Caki2 (cell line): ENCODE measurements at places on chromosomes 3 and 15.

DNA sequence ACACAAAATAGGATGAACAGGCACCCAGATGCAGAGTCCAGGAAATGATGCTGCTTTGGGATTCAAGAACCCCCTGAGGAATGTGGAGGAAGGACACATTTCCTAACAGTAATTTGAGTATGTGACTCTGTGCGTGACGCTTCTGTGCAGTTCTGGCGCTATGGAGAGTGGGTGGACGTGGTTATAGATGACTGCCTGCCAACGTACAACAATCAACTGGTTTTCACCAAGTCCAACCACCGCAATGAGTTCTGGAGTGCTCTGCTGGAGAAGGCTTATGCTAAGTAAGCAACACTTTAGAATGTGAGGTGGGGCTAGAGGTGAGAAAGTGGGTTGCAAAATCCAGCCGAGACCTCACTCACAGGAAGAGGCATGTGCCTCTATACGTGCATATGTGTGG is 28.3 kb downstream of the CAPN3 start:
- DNase-seq, result no peak

DNA sequence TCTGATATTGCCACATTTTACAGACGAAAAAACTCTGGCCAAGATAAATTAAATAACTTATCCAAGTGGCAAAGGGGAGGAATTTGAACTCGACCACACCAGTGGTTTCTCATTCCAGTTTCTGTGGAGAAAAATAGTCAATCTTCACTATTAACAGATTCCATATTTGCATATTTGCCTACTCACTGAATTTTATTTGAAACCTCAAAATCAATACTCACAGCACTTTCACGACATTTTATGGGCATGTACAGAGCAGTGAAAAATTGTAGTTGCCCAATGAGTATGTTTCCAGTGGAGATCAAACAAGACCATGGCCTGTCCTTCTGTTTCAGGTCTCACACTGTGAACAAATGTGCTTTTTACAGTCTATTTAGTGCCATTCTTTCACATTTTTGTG is 374.3 kb downstream of the MAGI1 start:
- no peak for DNase-seq

- DNase-seq, result no peak
Observed at GRCh38 chr15:49718846-49719245, 98.0 kb downstream of the DTWD1 start.

DNA sequence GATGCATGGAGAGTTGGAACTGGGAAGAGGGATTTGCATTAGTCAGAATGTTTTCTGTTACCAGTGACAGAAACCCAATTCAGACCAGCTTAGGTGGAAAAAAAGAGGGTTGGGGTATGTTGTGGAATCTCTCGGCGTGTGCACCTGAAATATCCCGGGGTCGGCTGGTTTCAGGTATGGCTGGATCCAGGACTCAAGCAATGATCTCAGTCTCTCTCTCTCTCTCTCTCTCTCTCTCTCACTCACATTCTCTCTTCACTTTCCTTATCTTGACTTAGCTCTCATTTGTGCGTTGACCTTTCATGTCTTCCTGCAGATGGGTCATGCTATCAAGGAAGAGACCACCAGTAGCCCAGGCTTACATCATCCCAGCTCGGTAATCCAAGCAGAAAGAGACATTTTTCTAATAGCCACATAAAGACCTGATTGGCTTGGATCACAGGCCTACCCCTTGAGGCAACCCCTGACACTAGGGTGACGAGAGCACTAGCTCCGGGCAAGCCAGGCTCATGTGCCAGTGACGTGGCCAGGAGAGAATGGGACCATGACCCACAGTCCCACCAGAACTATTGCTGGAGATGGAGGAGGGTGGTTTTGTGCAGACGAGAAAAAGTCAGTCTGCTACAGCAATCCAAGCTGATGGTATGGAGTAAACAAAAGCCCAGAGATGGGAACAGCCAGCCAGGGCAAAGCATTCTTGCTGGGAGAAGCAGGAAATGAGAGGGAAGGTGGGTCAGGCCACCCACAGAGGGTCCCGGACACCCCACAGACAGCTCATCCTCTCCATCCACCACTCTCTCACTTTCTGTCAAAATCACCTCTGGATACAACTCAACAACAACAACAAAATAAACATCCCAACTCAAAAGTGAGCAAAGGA is 91.7 kb downstream of the CHSY1 start:
- DNase-seq, result no peak

DNA sequence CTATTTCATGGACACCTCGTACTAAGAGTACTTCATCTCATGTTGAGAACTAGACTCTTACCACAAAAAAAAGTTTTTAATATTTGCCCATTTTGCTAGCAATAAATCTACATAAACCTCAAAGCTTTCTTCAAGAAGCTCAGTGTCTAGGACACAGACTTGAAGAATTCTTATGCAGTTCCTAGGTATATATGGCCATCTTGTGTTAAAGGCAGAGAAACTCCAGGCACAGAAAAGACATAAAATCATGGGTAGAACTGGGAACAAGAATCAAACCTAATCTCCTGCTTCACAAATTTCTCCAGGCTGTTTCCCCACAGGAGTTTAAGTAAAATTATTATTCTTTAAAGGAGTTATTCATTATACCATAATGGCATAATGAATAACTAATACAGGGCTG is 4.4 kb downstream of the MBD4 start:
- DNase-seq, result no peak

DNA sequence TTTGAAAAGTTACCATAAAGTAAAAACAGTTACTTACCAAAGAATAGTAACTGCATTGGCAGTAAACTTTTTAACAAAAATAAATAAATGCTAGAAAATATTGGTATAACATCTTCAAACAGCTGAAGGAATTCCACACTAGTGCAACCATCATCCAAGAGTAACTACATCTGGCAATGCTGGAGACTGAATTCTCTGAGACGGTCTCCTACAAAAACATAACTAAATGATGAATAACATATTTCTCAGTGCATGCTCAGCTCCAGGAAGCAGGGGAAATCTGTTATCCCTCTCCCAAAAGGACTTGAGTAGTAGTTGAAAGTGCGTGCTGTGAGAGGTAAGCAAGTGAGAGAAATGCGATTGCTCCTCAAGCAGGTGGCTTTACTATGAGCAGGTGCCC is 526.8 kb upstream of the CCDC54 start:
- DNase-seq, result no peak

DNA sequence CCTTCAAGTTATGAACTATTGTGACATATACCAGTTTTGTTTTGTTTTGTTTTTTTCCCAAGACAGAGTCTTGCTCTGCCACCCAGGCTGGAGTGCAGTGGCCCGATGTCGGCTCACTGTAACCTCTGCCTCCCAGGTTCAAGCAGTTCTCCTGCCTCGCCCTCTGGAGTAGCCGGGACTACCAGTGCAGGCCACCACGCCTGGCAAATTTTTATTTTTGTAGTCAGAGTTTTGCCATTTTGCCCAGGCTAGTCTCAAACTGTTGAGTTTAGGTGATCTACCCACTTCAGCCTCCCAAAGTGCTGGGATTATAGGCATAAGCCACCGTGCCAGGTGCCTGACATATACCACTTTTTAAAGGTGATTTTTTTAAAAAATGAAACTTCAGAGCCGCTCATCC is 74.6 kb downstream of the ARRDC4 start:
- no peak for DNase-seq

GRCh38 chr15:76057332-76058000 is 2.3 kb upstream of the TMEM266 start:
- peak; percentile 20 for DNase-seq

DNA sequence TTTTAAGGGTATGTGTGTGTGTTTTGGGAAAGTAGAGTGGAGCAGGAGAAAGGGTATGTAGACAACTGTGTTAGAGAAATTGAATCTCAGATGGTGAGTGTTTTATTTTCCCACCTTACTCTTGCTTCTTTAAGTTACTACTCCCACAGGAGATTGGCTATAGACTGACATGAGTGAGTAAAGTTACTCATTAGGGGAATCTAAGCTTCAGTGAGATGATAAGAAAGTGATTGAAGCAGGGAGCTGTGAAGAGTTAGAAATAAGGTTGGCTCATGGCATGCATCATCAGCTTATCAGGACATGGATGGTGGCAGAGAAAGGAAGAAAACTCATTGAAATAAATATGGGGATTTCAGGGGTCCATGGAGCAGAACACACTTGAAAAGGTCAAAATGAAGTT is 88.9 kb downstream of the MBNL1 start:
- DNase-seq, result peak; percentile 28

GRCh38 chr15:62047282-62047827 is 12.9 kb downstream of the VPS13C start:
- no peak for DNase-seq

GRCh38 chr15:88705769-88706165 is 67.0 kb downstream of the ISG20 start:
- no peak for DNase-seq

- DNase-seq, result no peak
Observed at GRCh38 chr3:133115176-133115575, 77.0 kb downstream of the TMEM108 start.

DNA sequence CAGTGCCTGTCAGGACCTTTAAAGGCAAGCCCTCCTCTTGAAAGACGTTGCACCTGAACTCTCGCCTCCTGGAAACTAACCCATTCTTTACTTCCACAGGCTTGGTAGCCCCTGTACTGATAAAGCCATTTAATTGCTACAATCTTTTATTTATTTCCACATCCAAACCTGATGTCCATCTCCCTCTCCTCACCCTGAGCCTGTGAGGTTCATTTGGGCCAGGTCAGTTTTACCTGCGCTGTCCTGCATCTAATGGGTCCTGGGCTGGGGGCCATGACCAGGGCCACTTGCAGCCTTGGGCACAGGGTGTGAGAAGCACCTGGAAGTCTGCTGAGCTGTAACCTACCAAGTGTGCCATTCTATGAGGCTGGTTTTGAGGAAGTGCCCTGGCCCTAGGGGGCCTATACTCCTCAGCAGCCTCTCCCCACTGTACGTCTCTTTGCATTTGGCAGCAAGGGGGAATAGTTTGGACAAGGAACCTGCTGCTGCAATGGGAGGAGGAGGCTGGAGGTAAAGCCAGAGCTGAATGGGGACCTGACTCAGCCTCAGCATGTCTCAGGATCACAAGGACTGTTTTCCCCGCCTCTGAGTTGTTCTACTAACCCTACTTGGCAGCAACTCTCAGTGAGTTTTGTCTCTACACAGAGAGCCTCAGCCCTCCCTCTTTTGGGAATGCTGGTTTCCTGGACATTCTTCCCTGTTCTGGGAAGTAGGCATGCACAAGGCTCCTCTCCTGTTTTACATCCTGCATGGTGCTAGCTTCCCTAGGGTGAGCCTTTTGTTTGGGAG is 53.8 kb downstream of the WDR76 start:
- DNase-seq, result no peak

DNA sequence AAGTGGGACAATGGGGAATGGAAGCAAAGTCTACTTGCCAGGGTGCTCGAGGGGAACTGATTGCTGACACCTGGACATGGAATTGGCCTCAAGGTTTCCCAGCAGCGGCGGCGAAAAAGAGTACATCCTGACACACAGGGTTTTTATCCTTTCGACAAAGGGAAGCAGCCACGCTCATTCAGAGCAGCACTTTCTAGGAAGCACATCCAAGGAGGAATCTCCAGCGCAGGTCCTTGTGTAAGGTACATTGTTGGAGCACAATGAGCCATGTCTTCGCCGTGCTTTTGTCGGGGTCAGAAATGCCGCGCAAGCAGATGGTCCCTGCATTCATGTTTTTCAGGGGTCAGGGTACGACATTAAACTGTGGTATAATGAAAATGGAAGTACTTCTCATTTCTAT is 16.8 kb downstream of the CACNA1D start:
- DNase-seq, result no peak

- no peak for DNase-seq
Observed at GRCh38 chr3:132716372-132716771, 5.8 kb downstream of the NPHP3 start.

DNA sequence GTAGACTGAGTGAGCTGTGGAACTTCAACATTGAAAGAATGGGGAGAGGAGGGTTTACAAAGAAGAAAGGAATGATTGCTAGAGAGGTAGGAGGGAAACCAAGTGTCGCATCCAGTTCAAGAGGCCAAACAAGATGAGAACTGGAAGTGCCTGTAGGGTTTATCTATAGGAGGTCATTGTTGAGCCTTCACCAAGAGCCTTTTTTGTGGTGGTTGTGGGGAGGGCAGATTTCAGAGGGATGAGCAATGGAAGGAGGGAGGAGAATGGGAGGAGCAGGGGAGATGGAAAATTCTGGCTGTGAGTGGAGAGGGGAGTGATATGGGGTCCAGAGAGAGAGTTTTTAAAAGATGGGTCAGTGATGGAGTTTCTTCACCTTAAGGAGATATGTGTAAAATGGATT is 8.5 kb downstream of the PDIA5 start:
- no peak for DNase-seq

DNA sequence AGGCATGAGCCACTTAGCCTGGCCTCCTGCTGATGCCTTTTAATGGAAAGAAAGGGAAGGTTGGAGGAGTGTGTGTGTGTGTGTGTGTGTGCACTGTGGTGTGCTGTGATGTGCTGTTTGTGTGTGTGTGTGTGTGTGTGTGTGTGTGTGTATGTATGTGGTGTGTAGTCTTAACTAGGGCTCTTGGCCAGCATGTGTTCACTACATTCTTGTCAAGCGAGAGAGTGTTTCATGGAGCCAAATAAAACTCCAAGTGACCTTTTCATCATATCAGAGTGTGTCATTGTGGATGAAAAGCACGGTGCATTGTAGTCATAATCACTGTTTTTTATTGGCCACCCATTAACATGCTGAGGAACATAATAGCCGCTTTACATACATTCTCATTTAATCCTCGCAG is 30.8 kb upstream of the BHLHE40 start:
- no peak for DNase-seq

DNA sequence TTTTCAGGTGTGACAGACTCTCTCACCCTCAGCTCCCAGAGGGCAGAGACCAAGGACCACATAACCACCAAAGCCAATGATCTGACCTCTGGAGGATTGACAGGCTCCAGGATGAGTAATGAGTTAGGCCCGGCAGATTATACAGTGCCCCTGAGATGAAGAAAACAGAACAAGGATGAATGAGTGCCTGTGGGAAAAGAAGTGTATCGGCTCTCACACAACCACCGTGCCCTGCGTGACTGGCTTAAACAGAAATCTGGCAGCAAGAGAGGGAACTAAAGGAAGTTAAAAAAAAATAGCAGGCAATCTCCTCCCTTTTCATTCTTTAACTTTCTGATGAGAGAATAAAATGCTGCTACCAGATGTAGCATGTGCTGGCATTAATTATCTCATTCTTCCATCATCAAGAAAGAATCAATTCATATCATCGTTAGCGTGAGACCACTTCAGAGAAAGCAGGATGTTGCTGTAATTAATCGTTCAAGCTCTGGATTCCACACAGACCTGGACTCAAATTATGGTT is 227.5 kb upstream of the COL8A1 start:
- DNase-seq, result no peak

GRCh38 chr15:72229076-72229946 is 1.7 kb downstream of the PKM start:
- DNase-seq, result peak; percentile 29

DNA sequence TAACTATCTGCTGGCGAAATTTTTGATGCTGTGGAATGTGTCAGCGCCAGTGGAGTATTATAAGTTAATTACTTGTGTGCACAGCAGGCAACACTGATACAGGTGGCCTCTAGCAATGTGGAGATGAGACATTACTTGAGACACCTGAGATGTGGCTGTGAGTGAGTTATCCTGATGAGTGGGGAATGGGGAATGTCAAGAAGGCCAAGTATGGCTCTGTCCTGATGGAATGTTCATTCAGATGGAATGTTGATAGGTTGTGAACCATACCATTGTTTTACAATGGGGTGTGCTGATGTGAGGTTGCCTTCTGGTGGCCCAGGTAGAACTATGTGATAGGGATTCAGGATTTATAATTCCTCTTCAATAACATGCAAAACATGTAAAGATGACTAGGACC is 404.8 kb downstream of the PTPRG start:
- peak; percentile 44 for DNase-seq
